ENCODE measurements at places on chromosomes 7 and 10.

- no peak for DNase-seq
Measured at GRCh38 chr7:88205179-88205578, 14.7 kb downstream of the SRI start.

DNA sequence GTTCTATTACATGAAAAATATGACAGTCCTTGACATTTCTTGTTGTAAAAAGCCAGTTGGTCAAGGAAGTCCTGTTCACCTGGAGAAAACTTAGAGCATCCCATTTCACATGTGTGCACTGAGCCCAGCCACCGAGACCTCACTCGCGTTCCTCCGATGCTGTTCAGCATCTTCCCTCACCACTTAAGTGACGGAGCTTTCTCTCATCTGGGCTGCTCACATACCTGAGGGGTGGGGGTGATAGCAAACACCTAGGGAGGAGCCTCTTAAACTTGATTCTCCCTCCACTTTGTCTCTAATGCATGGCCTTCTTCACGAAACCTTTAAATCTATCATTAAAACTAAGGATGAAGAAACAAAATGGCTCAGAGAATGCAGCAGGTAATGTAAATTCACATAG, 950.2 kb downstream of the GATA3 start:
- no peak for DNase-seq

GRCh38 chr7:36607721-36608095, 116.6 kb downstream of the AOAH start:
- DNase-seq, result no peak

DNA sequence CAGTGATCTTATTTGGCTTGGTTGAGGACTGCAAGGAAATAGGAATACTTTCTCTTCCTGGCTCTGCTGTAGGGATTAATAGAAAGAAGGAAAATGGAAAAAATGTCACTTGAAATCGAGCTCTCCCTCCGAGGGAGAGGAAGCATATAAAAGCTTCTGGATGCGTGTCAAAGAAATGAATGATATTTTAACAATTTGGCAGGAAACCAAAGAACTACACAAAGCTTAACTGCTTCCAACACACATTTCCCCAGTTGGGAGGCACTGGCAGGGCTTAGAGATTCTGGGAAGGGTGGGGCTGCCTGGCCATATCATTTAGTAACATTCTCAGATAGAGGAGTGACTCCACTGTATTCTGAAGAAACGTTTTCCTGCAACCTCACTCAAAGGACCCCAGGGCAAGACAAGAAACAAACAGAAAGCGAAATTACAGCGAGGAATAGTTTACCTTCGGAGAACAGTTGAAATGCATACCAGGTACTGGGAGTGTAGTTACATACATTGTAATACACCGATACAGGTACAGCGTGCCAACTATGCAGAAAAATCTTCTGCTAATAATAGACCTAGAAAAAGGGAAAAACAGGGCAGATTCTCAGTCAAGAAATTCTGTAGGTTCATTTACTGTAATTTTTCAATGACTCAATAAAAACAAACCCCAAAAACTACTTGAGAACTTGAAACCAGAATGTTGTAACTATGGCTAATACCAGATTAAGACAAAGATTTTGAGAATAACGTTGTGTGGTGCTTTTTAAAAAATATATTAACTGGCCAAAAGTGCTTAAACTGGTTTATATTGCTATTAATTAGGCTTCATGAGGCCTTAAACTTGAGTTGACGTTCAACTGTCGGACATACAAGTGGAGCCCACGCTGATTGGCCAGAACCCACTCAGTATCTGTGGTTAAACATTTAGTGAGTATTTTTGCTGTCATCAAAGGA, 75.7 kb upstream of the ASAH2 start:
- DNase-seq, result no peak

GRCh38 chr7:94374231-94374630, 20.5 kb upstream of the COL1A2 start:
- DNase-seq, result no peak

- no peak for DNase-seq
Measured at GRCh38 chr10:101615525-101616116, 27.5 kb downstream of the DPCD start.

DNA sequence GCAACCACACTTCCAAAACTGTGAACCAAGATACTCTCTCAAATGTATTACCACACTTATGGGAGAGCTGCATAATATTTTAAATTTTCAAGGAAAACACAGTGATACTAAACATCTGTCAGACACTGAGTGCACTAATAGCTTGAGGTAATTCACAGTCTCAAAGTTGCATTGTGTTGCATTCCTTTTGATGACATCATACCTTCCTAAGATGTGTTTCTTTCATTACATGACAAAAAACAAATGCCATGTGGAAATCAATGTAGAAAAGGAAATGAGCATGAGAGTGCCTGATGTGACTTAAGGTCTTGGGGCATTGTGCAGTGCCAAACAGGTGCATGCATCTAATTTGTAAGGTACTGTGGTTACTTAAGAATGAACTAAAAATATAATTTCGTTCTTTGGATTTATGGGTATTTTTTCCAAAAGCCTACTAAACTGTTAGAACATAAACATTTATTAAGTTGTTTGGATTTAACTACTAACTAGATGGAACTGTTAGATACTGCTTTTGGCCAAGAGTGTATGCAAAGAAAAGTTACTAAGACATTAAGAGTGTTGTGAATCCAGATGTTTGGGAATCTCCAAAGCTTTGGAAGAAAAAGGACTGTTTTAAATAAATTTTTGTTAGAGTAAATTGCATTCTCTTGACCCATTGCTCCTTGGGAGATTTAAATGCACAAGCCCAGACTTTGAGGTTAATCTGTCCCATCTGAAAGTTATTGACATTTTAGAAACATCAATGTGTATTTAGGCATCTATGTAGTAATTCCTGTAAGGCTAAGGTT, 496.2 kb upstream of the SEMA3D start:
- no peak for DNase-seq

GRCh38 chr7:146214842-146215241, 98.2 kb downstream of the CNTNAP2 start:
- no peak for DNase-seq

DNA sequence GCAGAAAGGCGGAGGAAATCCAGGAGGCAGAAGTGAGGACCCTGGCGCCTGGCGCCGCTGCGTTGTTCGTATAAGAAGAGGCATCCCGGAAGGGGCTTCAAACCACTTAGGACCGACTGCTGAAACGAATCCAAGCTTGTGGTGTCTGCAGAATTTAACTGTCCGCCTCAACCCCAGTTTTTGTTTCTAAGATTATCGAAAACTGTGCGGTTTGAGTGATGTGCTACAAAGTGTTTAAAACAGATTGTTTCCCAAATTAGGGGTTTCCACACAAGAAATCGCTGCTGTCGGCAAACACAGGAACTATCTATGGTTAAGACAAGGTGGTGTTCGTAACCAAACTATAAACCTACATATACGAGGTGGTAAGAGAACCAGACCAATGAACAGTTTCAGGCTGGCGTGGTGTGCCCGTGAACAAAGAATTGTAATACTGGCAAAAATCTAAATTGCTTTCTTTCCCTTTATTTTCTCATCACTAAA, 835 bp upstream of the DGKI start:
- no peak for DNase-seq

GRCh38 chr7:16985621-16986020, 103.8 kb upstream of the AGR3 start:
- DNase-seq, result no peak

- no peak for DNase-seq
Measured at GRCh38 chr10:116553378-116553980, 7.7 kb downstream of the PNLIP start.

- no peak for DNase-seq
Measured at GRCh38 chr10:82210331-82210730, 335.3 kb downstream of the NRG3 start.

GRCh38 chr10:71039551-71039950, 151.2 kb upstream of the PCBD1 start:
- no peak for DNase-seq

GRCh38 chr10:73859784-73860491, 14.4 kb downstream of the CAMK2G start:
- DNase-seq, result no peak

- no peak for DNase-seq
Measured at GRCh38 chr7:24477398-24478136, 95.7 kb upstream of the PALS2 start.

- no peak for DNase-seq
Measured at GRCh38 chr7:84372155-84372621, 177.6 kb upstream of the SEMA3A start.

GRCh38 chr10:49597426-49598163, 12.5 kb upstream of the SLC18A3 start:
- DNase-seq, result no peak

DNA sequence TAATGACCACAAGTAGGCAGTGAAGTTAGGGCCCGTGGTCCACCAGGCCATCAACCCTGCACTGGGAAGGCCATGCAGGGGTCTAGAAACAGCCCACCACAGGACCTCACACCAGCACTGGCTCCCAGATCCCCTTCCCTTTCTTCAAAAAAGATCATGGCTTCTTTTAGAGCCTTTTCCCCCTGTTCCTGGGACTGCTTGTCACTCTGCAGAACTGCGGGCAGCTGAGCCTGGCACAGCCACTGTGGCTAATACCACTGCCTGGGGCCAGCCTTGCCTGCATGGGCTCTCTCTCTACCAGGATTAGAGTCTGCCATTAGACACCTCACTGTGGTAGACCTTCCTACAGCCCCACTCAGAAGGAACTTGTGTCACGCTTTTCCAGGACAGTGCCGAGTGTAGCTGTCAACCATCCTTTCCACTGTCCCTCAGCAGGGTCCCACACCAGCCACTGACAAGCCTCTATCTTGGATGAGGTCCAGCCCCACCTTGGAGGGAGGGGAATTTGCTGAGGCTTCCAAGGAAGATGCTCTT, 19.0 kb upstream of the C10orf90 start:
- DNase-seq, result no peak

Data from activated T-helper 1 cell treated with Interleukin-2 at 50 U/mL for 16 hours (primary cell).